ENCODE measurements at places on chromosomes 7 and 10.

GRCh38 chr7:131112431-131112830 is 215.2 kb upstream of the MKLN1 start:
- DNase-seq = no peak

DNA sequence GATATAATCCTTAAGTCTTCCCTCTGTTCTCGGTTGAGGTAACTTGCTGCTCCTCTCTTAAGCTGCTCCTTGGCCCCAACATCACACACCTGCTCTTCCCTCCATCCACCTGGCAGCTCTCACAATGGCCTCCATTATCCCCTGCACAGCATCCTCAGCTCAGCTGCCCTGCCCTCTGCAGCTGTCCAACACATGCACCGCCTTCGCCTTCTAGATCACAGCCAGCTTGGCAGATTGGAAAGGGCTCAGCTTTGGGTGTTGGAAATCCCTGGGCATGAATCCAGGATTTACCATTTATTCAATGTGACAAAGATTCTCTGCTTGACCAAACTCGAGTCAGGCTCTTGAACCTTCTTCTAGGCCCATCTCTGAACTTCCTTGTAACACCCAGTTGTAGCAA is 20.6 kb downstream of the RGR start:
- no peak for DNase-seq

DNA sequence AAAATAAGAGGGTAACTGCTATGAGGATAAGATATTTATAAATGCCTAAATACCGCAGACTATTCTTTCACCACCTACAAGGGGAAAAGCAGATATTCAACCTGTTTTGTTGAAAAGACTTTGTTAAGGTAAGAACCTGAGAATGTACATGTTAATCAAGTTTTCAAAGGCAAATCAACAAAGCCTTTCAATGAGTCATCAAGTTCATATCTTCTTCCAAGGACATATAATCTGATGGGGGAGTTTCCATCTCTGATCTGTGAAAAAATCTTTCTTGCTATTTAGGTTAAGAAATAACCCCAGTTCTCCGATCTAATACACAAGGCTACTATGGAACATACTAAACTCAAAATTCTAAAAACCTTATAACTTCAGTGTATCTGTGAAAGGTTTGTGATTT is 40.0 kb upstream of the ANLN start:
- DNase-seq = no peak

DNA sequence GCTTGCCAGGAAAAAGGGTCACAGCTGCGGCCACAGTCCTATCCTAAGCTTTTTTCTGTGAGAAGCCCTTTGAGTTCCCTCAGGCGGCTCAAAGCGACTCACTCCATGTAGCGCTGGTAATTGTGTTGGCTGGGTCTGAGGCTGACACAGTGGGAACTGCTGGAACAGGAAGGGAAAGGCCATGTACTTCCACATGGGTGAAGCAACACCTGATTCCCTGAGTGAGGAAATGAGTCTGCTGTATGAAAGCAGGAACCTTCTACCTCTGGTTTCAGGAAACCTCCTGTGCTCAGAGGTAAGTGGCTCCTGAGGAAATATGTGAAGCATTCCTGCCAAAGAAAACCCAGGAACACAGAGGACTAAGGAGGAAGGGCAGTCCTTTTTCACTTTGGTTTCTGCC is 734.6 kb upstream of the SORCS1 start:
- no peak for DNase-seq

DNA sequence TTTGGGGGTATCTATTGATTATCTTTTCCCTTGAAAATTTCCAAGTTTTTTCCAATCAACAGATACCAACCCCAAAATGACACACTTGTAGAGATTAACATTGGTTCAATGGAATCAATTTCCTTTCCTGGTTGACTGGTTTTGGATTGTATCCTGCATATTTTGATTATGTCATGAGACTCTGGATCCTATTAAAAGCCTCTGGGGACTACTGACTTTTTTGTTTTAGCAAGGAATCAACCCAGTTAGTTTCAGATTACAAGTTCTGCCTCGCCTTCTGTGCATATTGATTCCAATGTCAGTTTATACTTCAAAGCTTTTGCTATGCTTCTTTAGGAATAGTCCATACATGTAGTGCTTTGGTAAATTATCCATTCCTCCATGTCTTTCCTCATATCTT is 29.2 kb downstream of the COPG2 start:
- no peak for DNase-seq

- DNase-seq = no peak
These were observed 184.5 kb downstream of the GATA3 start for GRCh38 chr10:8238986-8239385.

- DNase-seq = no peak
These were observed 9.0 kb downstream of the OAT start for GRCh38 chr10:124409696-124410095.
